ENCODE measurements at places on chromosomes 5 and 9. TPM values are rescaled to one million over a fixed set of nuclear protein-coding genes. Genes with fewer than 3 reads are reported as not detected.

Gene DENND1A
- 21.3 TPM for polyA plus RNA-seq

Gene FOXD4
- 0.32 TPM for polyA plus RNA-seq

Gene C1QTNF3
- polyA plus RNA-seq = 55.6 TPM

DNA sequence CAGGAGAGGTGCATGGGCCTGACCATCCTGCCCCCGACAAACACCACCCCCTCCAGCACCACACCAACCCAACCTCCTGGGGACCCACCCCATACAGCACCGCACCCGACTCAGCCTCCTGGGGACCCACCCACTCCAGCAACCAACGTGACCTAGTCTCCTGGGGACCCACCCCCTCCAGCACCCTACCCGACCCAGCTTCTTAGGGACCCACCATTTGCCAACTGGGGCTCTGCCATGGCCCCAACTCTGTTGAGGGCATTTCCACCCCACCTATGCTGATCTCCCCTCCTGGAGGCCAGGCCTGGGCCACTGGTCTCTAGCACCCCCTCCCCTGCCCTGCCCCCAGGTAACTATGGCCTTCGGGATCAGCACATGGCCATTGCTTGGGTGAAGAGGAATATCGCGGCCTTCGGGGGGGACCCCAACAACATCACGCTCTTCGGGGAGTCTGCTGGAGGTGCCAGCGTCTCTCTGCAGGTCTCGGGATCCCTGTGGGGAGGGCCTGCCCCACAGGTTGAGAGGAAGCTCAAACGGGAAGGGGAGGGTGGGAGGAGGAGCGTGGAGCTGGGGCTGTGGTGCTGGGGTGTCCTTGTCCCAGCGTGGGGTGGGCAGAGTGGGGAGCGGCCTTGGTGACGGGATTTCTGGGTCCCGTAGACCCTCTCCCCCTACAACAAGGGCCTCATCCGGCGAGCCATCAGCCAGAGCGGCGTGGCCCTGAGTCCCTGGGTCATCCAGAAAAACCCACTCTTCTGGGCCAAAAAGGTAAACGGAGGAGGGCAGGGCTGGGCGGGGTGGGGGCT lies 4.6 kb downstream of the CEL start:
- DNase-seq = no peak

DNA sequence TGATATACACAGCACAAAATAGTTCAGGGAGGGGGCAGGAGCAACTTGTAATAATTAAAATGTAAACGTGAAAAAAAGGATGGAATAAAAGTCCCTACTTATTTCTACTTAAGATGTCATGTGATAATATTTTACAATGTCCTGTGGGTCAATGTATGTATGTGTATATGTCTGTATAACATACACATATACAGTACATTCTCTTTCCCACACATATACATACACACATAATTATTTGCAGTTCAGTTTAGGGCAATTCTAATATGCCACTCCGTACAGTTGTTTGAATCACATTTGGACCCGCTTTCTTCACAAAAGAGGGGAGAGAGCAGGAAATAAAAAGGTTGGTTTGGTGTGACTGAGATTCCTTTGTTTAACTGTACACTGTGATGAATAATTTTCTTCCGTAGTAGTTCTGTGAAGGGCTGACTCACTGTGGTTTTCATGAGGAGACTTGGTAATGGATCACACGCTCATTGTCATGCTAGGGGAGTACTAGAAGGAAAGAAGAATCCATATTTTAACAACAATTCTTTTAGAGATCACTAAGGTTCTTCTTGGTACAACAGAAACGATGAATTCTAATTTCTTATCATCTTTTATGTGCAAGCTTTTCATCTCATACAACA lies 26.2 kb upstream of the ACOT12 start:
- no peak for DNase-seq

DNA sequence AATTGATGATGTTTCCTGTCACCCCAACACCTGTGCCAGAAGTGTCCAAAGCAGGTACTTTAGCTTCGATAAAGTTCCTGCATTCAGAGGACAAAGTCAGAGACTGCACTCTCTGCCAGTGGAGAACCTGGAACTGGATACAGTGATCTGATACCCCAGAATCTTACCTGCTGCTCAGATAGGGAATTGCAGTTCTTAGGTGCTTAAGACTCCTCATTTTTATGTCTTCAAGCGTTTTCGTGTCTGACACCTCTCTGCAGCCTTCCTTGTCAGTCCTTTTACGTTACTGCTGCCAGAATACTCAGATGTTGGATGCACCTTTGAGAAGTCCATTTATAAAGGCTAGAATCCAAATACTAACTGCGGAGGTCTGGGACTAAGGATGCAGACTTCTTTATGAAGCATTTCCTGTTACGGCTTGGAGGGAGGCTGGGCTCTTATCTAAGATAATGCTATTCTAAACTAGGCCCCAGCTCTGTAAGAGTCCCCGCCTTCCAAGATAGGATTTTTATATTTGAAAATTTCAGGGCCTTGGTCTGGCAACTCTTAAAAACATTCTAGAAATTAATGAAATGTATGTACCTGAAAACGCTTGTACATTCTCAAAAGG lies 1.9 kb downstream of the ISOC1 start:
- no peak for DNase-seq

DNA sequence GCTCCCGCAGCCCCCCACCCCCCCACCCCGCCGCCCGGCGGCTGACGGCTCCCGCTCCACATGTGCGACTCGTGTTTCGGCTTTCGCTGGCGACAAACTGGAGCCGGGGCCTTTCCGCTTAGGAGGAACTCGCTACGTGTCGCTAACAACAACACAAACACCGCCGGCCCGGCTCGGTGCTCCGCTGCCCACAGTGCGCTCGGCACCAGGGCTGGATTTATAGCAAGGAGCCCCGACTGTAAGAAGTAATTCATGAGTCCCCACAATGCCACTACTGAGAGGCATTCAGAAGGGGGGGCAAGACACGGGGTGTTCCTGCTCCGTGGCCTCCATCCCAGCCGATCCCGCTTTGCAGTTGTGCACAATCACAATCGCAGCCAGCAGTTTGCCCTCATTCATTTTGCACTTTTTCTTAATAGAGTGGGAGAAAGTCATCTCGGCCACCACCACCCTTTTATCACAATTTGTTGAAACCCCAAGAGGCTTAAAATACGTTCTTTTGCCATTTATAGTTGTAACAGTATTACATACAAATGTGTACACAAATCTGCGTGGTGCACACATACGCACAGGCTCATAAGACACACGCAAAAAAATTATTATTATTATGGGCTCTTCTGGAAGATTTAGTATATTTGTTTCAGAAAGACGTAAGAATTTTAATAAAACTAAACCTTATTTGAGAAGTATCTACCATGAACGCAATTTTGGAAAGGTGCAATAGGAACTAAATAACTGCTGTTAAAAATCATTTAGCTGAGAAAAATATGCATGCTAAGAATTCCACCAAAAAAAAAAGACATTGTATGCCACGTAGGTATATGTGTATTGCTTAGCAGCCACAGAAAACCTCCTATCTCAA lies 48.1 kb downstream of the EBF1 start:
- DNase-seq = no peak

- no peak for DNase-seq
These were observed 145.9 kb downstream of the GAPVD1 start for GRCh38 chr9:125407432-125407973.

DNA sequence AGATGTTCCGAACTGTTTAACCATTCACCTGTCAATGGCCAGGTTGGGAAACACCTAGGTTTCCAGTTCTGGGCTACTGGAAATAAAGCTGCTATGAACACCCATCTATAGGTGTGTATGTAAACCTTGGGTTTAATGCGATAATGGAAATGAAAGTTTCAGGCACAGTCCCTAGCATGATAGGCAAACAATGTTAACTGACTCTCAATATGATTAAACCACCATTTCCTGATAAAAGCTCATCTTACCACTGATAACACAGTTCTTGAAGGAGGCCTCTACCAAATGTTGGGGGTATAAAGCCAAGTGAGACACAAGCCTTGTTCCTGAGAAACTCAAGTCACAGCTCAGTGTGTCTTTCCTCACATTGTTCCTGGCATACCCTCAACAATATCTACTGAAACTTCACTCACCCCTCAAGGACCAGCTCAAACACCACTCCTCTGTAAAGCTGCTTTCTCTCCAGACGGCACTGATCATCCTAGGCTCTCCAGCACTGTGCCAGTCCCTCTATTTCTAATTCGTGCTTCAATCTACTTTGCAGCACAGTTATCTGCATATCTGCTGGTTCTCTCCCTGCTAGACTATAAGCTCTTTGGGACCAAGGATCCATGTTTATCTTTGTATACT lies 15.8 kb downstream of the RAB14 start:
- DNase-seq = no peak

DNA sequence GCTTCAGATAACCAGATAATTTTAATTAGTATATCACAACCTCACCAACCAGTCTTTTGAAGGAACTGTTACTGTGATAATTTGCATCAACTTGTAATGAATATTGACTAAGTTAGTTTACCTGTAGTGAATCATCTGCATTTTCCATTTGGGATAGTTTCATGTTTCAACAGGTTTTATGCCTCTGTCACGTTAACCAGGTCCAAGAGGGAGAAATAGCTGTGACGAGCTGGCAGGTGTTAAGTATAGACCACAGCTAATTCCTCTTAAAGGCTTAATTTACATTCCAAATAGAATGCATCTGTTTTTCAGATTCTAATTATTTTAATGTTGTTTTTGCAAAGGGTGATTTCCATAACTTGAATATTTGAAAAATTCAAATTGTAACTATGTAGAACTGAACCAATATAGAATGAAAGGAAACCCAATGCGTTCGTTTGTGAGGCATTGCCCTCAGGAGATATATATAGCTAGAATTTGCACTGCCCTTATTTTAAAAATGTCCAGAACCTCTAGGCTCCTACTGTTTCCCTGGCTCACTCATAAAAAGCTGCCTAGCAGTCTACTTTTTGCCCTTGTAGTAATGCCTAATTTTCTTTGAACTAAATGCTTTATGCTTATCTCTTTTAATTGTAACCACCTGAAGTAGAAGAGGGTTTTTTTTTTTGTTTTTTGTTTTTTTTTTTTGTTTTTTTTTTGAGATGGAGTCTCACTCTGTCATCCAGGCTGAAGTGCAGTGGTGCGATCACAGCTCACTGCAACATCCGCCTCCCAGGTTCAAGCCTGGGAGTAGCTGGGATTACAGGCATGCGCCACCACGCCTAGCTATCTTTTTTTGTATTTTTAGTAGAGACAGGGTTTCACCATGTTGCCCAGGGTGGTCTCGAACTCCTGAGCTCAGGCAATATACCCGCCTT lies 270.5 kb downstream of the SMARCA2 start:
- no peak for DNase-seq

DNA sequence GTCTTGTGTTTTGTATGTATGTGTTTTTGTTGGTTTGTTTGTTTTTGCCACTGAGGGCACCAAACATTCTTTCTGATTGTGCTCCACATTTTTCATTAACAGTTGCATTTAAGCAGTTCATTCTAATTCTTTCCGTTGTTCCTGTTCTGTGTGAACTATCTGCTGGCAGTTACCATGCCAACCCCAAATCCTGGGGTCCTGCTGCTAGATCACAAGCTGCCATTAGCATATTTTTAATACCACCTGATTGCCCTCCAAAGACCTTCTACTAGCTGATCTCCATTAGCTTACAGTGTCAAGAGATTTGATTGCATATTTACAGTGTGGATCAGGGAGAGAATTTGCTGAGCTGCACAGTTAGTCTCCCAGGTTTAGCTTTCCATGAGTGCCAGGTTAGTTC lies 40.6 kb upstream of the STARD4 start:
- DNase-seq = no peak

Measured in right renal pelvis (tissue), 4 donors.